Esophagus muscularis mucosa (tissue), 4 donors: ENCODE measurements at places on chromosomes 12 and 14.

GRCh38 chr14:93742761-93743160 is 45.5 kb downstream of the PRIMA1 start:
- H3K4me3 ChIP-seq: no peak overlapping the region
- H3K4me1 ChIP-seq: peaks cover 54% of the 10 kb centered on the region
- no peaks in the 10 kb centered on the region for H3K27me3 ChIP-seq
- H3K36me3 ChIP-seq: no peaks in the 10 kb centered on the region
- DNase-seq: no peak

DNA sequence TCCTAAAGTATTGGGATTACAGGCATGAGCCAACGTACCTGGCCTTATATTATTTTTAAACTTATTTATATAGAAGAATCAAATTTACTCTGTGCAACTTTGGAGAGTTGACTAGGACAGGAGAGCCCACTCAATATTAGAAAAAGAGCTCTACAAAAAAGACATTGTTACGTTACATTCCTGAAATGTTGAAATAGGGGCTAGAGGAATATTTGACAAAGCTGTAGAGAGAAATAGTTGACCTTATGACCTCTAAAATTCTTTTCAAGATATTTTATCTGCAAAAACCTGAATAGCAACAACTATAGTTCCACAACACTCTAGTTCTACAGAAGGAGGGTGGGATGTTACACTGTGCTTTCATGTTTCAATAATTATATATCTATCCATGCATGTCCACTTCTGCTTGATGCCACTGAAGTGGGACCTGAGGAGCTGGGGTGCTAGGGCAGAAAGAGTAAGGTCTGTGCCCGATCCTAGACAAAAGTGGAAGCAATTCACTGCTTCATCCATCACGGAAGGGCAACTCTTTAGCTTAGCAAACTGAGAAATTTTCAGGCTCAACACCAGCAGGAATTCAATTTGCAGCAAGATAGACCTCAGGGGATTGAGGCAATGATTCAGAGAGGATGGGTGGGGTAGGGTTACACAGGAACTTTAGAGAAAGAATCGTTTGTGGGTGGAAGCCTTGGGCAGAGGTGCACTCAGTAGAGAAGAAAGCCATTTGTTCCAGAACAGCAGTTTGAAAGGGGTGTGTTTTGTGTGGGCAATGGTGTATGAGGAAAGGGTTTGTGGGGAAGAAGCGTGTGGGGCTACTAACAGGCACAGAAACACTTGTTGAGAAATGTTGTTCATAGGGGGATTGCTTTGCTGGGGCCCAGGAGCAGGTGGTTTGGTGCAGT is 16.0 kb upstream of the RNASE10 start:
- no peak overlapping the region for H3K27ac ChIP-seq
- H3K4me3 ChIP-seq: no peak overlapping the region
- peaks cover 10% of the 10 kb centered on the region for H3K4me1 ChIP-seq
- no peaks in the 10 kb centered on the region for H3K36me3 ChIP-seq

DNA sequence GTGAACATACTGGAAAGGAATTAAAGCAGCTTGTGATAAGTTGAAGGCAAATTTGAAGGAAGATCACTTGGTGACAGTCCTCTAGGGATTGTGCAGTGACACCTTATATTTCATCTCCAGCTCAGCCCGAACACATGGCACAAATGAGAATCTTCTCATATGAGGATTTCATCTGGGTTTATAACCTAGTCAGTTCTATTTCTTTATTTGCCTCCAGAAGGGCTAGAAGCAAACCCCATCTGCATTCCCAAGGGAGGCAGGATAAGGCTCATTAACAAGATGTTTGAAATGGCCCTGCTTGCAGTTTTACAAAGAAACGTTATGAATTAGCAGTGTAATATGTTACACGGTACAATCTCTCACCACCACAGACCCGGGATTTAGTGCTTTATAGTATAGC is 90.7 kb upstream of the KRR1 start:
- H3K4me1 ChIP-seq: peaks cover 3% of the 10 kb centered on the region
- no peak overlapping the region for H3K27ac ChIP-seq
- DNase-seq: no peak
- H3K36me3 ChIP-seq: no peaks in the 10 kb centered on the region
- H3K4me3 ChIP-seq: no peak overlapping the region

DNA sequence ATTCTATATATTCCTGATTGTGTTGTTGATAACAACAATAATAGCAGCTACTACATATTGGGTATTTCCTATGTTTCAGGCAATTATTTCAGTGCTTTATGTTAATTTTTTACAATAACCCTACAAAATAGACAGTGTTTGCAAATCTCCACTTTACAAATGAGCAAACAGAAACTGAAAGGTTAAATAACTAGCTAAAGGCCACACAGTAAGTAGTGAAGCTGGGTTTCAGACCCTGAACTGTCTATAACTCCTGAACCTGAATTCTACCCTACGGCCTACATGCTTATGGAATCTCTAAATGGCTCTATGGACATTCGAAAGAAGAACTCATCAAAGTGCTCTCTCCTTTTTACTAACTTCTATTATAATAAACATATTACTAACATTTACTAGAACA is 19.7 kb upstream of the NUDT4 start:
- no peaks in the 10 kb centered on the region for H3K27me3 ChIP-seq
- DNase-seq: no peak
- H3K27ac ChIP-seq: no peak overlapping the region
- H3K36me3 ChIP-seq: no peaks in the 10 kb centered on the region

DNA sequence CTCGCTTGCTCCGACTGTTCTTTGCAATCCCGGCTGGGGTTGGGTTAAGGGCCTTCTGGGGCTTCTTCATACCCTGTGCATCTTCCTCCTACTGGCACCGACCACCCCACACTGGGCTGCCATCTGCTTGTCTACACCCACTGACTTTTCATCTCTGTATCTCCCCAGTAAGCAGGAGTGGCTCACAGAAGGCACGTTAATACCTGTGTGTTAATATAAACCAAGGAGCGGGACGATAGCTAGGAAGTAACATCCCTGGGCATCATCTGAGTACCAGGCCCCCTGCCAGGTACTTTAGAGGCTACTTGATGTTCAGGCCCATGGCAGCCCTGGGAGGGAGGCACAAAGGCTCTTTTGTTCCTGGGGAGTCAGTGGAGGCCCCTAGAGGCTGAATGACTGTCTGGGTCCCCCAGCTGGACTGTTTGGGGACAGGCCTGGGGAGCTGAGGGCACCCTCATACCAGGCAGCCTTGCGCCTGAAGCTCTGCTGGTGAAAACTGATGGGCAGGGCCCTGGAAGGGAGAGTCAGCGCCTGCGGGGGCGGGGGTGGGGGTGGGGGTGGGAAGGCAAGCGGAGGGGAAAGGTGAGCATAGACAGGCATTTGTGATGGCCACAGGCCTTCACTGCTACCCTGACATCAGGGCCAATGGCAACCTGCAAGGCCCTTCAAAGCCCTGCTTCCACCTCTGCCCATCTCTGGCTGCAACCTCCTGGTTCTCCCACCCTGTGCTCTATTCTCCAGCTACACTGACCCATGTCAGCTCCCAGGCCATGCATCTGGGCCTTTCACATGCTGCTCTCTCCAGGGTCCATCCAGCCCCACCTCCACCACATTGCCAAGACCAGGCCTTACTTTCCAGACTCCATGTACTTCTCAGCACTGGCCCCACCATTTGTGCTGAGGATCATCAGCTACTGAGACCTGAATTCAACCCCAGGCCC is 34.2 kb upstream of the DEGS2 start:
- H3K27me3 ChIP-seq: no peaks in the 10 kb centered on the region
- no peaks in the 10 kb centered on the region for H3K36me3 ChIP-seq
- H3K4me1 ChIP-seq: peaks cover 20% of the 10 kb centered on the region
- no peak for DNase-seq
- H3K4me3 ChIP-seq: peak overlapping the region; percentile 53
- H3K27ac ChIP-seq: peak overlapping the region; percentile 89

- H3K27ac ChIP-seq: no peak overlapping the region
- no peaks in the 10 kb centered on the region for H3K4me1 ChIP-seq
- DNase-seq: no peak
- H3K4me3 ChIP-seq: no peak overlapping the region
Observed at GRCh38 chr12:47491516-47492305, 214.1 kb downstream of the RPAP3 start.

- H3K4me1 ChIP-seq: peaks cover 14% of the 10 kb centered on the region
- H3K36me3 ChIP-seq: no peaks in the 10 kb centered on the region
- H3K4me3 ChIP-seq: no peak overlapping the region
- DNase-seq: no peak
- H3K27me3 ChIP-seq: no peaks in the 10 kb centered on the region
- no peak overlapping the region for H3K27ac ChIP-seq
Observed at GRCh38 chr14:55446833-55447232, 6.4 kb upstream of the TBPL2 start.

DNA sequence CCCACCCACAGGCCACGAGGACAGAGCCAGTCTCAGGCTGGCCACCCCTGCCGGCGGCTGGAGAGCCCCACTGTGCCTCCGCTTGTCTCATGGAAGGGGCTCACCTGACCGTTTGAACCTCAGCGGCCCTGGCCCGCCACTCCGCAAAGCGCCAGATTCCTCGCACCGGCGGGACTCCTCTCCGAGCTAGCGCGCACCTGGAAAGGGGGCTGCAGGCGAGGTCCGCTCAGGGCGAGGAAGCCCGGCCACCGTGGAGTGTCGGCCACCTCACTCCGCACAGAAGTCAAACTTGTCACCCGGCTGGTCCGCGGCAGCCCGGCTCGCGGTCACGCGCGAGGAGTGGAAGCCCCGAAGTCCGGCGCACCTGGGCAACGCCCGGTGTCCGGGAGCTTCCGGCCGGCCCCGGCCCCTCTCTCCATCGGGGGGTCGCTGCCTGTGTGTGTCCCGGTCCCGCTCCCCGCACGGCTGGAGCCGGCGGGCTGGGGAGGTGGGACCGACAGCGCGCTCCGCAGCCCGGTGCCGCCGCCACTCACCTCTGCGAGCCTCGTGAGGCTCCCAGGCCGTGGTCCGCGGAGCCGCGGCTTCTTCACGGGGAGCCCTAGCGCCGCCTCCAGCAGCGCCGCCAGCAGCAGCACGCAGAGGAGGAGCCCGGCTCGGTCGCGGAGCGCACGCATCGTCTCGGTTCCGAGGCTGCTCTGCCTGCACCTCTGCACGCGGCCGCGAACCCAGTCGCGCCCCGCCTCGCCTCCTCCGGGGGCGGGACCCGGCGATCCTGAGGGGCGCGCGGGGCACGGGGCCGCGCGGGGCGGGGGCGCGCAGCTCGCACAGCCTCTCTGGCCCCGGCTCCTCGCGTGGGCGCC is at the start of gene ISM2:
Gene ISM2 (minus strand): TSS at position 697 of the 860 bp plus-strand sequence. CDS start 23 bp downstream, at position 674.
- peaks cover 7% of the 10 kb centered on the region for H3K4me1 ChIP-seq
- H3K27me3 ChIP-seq: peaks cover 13% of the 10 kb centered on the region
- no peak within 1 kb of the TSS for H3K27ac ChIP-seq
- H3K36me3 ChIP-seq: no peaks in the 10 kb centered on the region

DNA sequence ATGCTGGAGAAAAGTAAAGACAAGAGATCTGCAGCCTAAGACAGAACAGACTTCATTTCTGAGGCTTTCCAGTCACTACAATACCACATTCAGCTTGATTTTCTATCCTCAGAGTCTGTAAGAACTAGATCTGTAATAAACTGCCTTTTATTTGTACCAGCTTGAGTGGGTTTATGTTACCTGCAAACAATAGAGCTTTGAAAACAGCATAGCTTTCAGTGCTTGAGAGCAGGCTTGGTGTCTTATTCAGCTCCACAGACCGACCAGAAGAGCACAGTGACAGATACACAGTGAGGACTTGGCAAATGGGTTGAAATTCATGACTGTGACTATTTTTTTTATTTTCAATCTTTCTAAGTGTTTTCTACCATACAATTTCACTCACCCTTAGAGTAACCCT is 207.8 kb upstream of the OTX2 start:
- DNase-seq: no peak
- no peak overlapping the region for H3K27ac ChIP-seq
- no peaks in the 10 kb centered on the region for H3K27me3 ChIP-seq
- H3K4me3 ChIP-seq: no peak overlapping the region
- no peaks in the 10 kb centered on the region for H3K4me1 ChIP-seq

DNA sequence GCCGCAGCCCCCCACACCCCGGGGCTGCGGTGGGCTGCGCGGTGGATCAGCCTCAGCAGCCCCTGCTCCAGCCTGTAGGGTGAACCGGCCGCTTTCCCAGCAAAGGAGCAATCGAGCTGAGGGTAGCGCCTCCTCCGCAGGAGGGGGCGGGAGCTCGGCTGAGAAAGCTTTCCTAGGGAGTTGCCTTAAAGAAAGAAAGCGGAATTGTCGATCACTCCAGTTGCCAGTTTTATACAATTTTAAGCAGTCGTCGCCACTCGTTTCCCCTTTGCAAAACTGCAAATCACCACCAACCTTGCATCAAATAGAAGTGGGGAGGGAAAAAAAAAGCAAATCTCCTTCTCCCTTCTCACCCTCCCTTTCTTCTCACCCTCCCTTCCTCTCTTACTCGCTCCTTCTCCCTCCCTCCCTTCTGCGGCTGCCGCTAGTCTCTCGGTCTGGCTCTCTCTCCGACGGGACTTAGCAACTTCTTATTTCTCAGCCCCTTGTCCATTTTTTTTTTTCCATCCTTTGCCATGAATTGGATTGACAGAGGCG is at the start of gene PDE3A:
Gene PDE3A (plus strand): TSS at position 424 of the 537 bp plus-strand sequence. CDS start 748 bp downstream, outside the sequence.
- no peaks in the 10 kb centered on the region for H3K36me3 ChIP-seq
- H3K27me3 ChIP-seq: no peaks in the 10 kb centered on the region
- DNase-seq: no peak

GRCh38 chr12:104702565-104703139 is 245.9 kb downstream of the CHST11 start:
- DNase-seq: no peak
- no peak overlapping the region for H3K27ac ChIP-seq
- no peaks in the 10 kb centered on the region for H3K27me3 ChIP-seq
- no peaks in the 10 kb centered on the region for H3K4me1 ChIP-seq
- H3K4me3 ChIP-seq: no peak overlapping the region

GRCh38 chr14:28751467-28752058 is 15.0 kb upstream of the FOXG1 start:
- peaks cover 45% of the 10 kb centered on the region for H3K27me3 ChIP-seq
- H3K27ac ChIP-seq: no peak overlapping the region
- no peak overlapping the region for H3K4me3 ChIP-seq
- DNase-seq: no peak

GRCh38 chr14:89921346-89921745 is 33.2 kb downstream of the EFCAB11 start:
- H3K4me1 ChIP-seq: peaks cover 9% of the 10 kb centered on the region
- H3K4me3 ChIP-seq: no peak overlapping the region
- H3K27me3 ChIP-seq: no peaks in the 10 kb centered on the region
- H3K27ac ChIP-seq: no peak overlapping the region
- H3K36me3 ChIP-seq: no peaks in the 10 kb centered on the region

DNA sequence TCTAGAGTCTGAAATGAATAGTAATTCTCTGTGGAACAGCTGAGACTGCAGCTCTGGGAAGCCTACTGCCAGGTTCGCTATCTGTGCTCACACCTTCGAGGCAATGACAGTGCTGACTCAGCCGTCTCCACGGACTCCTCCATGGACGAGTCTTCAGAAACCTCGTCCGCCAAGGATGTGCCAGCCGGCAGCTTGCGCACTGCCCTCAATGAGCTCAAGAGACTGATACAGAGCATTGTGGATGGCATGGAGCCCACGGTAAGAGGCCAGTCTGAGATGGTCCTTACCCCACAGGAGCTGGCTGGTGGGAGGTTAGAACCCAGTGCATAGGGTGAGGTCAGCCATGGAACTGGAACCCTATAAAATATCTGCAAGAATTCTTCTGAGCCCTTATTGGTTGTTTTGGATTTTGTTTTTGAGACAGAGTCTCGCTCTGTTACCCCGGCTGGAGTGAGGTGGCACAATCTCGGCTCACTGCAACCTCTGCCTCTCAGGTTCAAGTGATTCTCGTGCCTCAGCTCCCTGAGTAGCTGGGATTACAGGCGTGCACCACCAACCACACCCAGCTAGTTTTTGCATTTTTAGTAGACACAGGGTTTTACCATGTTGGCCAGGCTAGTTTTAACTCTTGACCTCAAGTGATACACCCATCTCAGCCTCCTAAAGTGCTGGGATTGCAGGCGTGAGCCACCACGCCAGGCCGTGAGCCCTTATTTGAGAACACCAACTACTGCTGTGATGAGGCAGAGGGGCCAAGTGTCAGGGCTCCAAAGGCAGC is 43.9 kb downstream of the RAB35 start:
- H3K4me3 ChIP-seq: no peak overlapping the region
- H3K27me3 ChIP-seq: no peaks in the 10 kb centered on the region
- no peaks in the 10 kb centered on the region for H3K36me3 ChIP-seq
- H3K27ac ChIP-seq: no peak overlapping the region
